ENCODE measurements at places on chromosomes 5 and 9. TPM values are rescaled to one million over a fixed set of nuclear protein-coding genes. Genes with fewer than 3 reads are reported as not detected.

GRCh38 chr5:37722236-37723161 is 117.3 kb downstream of the GDNF start:
- DNase-seq = no peak

DNA sequence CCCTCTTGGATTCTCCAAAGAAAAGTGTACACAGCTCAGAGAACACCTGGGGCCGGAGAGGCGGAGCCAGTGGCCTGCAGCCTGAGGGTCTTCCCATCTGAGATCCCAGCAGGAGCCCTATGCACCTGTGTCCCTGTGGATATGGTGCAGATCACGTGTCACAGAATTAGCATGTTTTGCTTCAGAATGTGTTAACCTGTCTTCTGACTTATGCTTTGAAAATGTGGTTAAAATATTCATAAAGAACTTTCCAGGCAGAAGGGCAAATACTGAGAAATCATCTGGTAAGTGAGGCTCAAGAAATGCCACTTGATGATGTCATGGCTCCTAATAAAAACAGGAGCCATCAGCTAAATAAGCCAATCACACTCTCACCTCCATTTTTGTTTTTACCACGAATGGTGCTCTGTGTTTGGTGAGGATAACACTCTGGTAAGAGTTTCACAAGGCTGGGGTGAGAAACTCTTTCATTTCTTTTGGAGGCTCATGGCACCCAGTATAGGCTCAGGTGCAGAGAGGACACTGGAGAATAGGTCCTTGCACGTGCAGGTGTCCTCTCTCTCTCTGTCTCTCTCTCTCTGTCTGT is 279.8 kb downstream of the FSTL4 start:
- no peak for DNase-seq

GRCh38 chr5:142281008-142281367 is 43.8 kb downstream of the SPRY4 start:
- DNase-seq = no peak

- no peak for DNase-seq
Observed at GRCh38 chr5:176671890-176672747, 24.8 kb downstream of the TSPAN17 start.

The NMUR2 gene
- total RNA-seq = not detected

- DNase-seq = no peak
Observed at GRCh38 chr5:169921384-169921783, 58.9 kb downstream of the INSYN2B start.

The FTMT gene
- total RNA-seq = not detected
